ENCODE measurements at places on chromosomes 7 and 10. TPM values are rescaled to one million over a fixed set of nuclear protein-coding genes. Genes with fewer than 3 reads are reported as not detected.

The DYNC1I1 gene
- total RNA-seq, result 0.81 TPM

The LRRC4 gene
- total RNA-seq, result 0.12 TPM

The RBP4 gene
- total RNA-seq, result 0.85 TPM

The HOXA10 gene
- total RNA-seq, result not detected

The AKR1E2 gene
- 17.5 TPM for total RNA-seq

The LIPF gene
- total RNA-seq, result not detected

The OR2AE1 gene
- not detected for total RNA-seq

The FAM24B gene
- 1.9 TPM for total RNA-seq

The CTNNA3 gene
- under 0.01 TPM for total RNA-seq
